Brain pericyte (primary cell): ENCODE measurements at places on chromosomes 12 and 14.

DNA sequence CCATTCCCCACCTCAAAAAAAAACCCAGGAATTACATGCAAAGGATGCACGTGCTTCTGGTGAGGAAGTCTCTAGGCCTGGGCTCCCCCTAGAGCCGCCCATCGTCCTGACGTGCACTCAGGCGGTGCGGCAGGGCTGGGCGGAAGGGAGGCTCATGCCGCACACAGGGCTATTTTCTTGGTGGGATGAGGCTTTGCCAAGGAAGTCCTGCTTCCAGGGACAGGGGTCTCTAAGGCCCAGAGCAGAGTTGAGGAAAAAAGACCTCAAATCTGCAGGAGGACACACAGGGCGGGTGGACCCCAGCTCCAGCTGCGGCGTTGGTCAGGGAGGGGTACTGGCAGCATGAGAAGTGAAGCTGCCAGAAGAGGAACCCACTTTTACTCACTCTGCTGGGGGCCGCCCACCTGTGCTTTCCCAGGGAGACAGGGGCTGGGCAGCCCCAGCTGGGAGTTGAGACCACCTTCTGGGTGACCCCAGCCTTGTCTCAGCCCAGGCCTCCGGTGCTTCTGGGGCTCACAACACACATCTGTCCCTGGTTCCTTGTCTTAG, 4.2 kb downstream of the RHOF start:
- no peak for DNase-seq

- no peak for DNase-seq
These were observed 108.1 kb downstream of the DENND5B start for GRCh38 chr12:31482816-31483215.

DNA sequence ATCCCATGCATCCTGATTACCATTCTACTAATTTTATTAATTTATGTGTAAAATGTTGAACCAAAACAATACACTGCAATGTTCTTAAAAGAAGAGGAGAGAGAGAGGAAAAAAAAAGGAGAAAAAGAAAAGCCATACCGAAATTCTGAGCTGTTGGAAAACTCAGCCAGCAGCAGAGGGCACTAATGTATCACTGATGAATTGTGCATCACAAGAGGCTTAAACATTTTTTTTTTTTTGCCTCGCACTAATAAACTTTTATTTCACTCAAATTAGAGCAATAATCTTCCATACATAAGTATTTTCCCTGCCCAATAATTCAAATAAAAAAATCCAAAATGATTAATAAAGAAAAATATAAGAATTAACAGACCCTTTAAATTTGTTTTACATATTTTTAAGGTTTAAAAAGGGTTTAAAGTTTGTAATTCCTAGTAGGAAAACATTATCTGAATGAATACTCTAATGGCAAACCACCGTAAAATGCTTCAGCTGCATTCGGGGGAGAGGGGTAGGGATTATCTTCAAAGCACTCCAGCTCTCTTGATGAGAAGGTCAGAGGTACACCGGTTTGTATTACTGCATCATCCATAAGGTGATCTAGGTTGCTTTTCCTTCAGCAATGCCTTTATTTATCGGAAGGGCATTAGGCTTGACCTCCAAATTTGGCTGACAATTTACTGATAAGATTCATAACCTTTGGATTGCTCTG, 41.9 kb downstream of the ATP23 start:
- no peak for DNase-seq

- DNase-seq, result no peak
These were observed 87.0 kb downstream of the GALNT8 start for GRCh38 chr12:4807116-4807783.

- DNase-seq, result no peak
These were observed 381.7 kb downstream of the DIO2 start for GRCh38 chr14:79829405-79830166.

DNA sequence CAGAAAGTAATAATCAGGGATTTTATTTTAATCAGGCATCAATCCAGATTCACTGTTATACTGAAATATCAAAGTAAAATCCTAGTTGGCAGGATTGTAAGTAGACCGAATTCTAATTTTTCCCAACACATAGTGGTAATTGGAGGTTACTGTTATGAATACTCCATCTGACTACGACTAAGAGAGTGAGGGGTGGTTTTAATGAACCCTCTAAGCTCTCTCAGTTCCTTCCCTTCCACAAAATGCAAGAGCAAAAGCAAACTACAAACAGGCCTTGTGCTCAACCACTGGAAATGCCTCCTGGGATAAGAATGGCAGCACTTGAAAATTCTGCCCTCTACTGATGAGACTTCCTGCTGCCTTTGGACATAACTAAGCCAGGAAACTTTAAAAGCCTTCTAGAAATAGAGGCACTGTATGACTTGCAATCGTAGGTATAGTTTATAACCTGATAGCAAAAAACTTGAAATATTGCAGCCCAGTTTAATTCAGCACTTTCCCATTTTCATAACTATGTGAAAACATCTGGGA, 184.8 kb downstream of the SLC16A7 start:
- DNase-seq, result no peak

DNA sequence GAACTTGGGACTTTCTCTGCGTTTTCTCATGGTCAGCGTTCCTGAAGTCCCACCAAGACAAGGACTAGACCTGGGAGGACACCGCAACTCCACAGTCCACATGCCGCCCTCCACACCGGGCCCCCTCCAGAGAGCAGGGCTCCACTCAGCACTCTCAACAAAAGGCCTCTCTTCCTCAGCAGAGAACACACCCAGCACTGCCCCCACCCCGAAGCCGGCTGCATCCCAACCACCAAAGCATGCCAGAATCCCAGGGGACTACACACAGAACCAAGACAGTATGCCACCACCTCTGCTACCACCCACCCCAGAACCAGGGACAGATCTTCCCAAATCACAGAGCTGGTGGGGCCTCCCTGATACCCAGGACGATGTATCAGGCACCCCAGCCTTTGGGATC, 88.3 kb downstream of the BCL11B start:
- no peak for DNase-seq

DNA sequence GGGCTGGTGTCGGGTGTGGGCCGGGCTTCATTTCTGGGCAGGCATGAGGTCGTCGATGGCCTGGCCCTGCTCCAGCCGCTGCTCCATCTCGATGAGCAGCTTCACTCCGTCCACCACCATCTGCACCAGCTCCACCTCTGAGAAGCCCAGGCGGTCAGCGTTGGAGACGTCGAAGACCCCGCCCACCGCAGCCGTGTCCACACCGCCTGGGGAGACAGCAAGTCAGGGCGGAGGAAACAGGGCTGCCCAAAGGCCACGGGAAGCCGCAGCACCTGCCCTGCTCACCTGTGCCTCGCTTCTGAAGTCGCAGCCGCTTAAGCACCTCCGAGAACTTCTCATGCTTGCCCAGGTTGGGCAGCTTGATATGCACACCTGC, 2.8 kb downstream of the CKB start:
- DNase-seq, result no peak

GRCh38 chr14:85016496-85016895, 513.4 kb upstream of the FLRT2 start:
- no peak for DNase-seq

DNA sequence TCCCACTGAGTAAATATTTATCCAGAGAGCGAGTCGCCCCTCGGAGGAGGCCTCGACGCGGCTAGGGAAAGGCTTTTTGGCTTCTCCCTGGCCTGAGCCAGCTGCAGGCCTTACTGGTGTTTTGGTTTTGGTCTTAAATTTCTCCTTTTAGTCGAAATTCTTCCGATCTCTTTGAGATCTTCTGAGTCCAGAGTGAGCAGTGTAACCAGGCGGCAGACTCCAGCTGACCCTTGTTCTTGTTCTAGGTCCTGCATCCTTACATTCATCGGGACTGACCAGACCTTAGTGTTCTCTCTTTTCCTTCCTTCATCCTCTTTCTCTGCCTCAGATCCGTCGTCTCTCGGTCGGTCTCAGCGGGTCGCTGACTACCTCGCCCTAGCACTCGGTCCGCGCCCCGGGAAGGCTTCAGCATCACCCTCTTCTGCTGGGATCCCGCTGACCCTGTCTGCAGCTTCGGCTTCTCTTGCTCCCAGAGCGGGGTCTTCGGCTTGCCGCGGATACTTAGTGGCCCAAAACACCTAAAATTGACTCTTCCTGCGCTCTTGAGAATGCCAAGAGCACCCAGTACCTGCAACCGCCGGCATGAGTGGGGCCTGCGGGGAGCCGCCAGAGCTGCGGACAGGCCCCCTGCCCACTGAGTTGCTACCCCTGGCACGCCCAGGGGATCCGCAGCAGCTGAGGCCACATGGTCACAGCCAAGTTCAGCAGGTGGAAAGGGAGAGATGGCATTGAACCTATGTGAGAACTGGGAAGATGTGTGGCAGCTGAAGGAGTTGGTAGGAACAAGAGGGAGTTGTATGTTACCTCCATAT, 2.4 kb upstream of the PAX9 start:
- DNase-seq, result no peak

DNA sequence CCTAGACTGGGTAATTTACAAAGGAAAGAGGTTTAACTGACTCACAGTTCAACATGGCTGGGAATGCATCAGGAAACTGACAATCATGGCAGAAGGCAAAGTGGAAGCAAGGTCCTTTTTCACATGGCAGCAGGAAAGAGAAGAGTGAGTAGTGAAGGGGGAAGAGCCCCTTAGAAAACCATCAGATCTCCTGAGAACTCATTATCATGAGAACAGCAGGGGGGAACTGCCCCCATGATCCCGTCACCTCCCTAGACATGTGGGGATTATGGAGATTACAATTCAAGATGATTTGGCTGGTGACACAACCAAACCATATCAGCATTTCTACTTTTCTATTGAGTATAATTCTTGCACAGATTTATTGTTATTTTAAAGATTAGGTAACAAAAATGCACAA, 822.1 kb upstream of the FLRT2 start:
- DNase-seq, result no peak

GRCh38 chr12:113425960-113426453, 3.8 kb downstream of the SDSL start:
- no peak for DNase-seq

DNA sequence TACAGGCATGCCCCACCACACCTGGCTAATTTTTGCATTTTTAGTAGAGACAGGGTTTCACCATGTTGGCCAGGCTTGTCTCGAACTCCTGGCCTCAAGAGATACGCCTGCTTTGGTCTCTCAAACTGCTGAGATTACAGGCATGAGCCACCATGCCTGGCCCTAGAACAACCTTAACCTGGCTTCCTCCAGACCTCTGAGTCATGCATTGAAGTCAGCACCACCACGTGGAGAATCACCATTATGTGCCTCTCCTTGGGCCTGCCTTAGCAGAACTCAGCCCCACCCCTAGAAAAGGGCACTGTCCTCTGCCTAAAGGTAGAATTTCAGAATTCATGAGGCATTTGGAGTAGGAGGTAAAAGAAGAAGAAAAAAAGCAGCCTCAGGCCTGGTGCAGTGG, 49.0 kb downstream of the LIMA1 start:
- DNase-seq, result no peak

DNA sequence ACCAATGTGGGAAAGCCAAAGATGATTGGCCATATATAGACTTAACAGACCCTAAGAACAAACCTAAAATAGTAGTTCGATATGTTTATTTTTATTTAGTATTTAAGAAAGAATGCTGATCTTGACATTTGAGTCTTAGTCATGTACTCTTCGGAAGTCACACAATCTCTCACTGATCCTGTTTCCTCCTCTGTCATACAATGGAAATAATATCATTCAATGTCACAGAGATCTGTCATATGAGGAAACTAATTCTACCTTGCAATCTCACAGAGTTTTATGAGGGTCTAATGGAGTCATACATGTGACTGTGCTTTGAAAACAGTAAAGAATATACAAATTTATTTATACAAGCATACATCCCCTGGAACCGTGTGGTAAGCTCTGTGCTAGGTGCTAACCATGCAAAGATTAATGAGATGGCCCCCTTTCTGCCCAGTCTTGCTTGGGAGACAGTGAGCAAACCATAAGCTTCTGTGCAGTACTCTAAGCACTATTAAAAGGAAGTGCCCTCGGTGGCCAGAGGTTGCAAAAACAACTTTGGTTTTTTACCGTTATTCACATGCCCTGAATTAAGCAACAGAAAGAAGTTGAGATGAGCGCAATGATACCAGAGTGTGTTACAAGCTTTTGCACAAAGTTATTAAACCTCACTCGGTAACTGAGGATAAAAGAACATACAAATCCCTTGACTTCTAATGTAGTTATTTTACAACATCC, 1.7 kb upstream of the LIN7A start:
- DNase-seq, result no peak

GRCh38 chr12:25715102-25715501, 162.0 kb upstream of the LMNTD1 start:
- DNase-seq, result no peak

DNA sequence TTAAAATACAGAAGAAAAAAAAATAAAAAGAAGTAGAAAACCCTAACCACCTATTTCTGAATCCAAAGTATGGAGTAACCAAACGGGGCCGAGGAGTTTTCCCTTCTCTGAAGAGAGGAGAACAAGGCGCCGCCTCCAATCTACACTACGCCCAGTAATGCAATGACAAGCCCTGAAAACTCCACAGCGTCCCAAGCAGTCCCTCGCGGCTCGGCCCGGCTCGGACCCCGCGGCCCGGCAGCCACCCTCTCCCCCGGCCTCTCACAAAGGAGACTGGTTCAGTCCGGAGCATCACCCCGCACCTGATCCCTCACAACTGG, 371 bp downstream of the CHD8 start:
- no peak for DNase-seq

GRCh38 chr12:15719230-15719629, 70.0 kb downstream of the EPS8 start:
- no peak for DNase-seq

GRCh38 chr12:106519607-106520021, 63.2 kb upstream of the RFX4 start:
- DNase-seq, result no peak

GRCh38 chr12:54011665-54012532, 3.1 kb downstream of the HOXC8 start:
- DNase-seq, result no peak

DNA sequence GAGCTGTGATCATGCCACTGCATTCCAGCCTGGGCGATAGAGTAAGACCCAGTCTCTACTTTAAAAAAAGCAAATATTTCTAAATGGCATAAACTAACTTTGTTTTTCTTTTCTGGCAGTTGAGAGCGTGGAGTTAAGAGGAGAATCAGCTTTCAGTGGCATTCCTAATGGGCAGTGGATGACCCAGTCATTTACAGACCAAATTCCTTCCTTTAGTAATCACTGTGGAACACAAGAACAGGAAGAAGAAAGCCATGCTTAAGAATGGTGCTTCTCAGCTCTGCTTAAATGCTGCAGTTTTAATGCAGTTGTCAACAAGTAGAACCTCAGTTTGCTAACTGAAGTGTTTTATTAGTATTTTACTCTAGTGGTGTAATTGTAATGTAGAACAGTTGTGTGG, 21.2 kb downstream of the TDG start:
- no peak for DNase-seq
